ENCODE measurements at places on chromosomes 16 and 17. TPM values are rescaled to one million over a fixed set of nuclear protein-coding genes. Genes with fewer than 3 reads are reported as not detected.

DNA sequence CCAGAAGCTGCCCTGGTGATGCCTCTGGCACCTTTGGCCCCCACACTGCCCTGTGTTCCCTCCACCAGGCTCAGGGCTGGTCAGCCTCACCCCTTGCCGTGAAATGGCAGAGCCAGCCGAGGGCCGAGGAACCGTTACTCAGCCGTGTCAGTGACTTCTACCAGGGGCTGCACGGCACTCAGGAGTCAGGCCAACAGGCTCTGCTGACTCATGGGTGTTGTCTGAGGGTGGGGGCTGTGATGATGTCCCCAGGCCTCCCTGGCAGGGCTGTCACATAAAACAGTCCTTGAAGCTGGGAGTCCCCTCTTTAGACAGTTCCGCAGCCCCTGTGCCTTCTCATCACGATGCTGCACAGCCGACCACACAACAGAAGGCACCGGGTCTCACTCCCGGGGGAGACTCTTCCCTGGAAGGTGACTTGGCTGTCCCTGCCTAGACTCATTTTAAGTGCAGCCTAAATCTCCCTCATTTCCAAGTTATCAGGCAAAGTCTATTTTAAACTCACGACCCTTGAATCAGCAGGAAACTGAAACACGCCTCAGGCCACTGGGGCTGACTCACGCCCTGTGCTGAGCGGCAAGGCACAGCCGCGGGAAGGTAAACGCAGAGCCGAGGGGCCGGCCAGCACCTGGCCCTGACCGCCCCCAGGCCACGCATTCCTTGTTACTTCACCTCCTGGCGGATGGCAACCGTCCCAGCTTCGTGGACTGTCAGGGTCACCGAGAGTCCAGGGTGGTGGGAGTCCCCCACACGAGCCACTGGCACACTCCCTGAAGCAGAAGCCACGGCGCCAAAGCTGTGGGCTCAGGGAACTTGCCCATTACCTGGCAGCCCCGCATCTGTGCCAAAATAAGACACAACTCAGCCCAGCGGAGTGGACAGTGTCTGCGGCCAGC, 102.6 kb downstream of the ZNF778 start:
- no peak for DNase-seq

The RHBDF1 gene
- polyA plus RNA-seq = 94.2 TPM

The TP53TG3B gene
- polyA plus RNA-seq = not detected

- no peak for DNase-seq
Observed at GRCh38 chr17:10156599-10156947, 41.8 kb downstream of the GAS7 start.

- DNase-seq = no peak
Observed at GRCh38 chr17:81499601-81499970, 13.0 kb downstream of the ACTG1 start.

The CLDN7 gene
- 1.5 TPM for polyA plus RNA-seq

DNA sequence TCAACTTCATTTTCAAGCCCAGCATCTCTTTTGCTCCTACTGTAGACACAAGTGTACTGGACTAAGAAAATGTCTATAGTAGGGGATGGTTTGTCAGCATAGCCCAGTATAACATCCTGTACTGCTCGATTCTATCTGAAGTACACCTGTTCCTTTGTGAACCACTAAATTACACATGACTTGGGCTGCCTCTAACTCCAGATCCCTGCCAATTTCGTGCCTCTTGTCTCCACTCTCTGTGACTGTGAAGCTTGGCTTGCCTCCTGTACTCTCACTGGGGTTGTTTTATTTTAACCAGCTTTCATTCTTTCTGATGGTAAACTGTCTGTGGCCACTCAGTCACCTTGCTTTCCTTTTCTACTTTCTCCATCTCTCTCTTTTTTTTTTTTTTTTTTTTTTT, 24.5 kb downstream of the GFOD2 start:
- DNase-seq = no peak

DNA sequence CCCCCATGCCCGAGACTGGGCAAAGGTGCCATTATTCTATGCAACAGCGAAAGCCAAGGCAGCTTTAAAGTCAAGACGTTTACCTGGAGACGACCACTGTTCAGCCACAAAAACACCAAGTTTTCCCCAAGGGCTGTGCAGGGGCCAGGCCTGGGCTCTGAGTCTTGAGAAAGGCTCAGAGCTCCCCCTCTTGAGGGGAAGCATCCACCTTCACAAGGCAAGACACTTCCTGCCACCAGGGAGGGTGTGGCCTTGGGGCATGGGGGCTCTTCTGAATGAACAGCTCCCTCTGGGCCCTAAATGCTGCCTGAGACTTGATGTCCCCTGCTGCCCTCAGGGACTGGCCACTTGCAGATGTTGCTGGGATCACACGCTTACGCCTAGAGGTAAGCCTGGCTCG, 26.5 kb downstream of the PDIA2 start:
- DNase-seq = no peak

GRCh38 chr17:77488531-77489238, 347.9 kb downstream of the SEC14L1 start:
- no peak for DNase-seq

DNA sequence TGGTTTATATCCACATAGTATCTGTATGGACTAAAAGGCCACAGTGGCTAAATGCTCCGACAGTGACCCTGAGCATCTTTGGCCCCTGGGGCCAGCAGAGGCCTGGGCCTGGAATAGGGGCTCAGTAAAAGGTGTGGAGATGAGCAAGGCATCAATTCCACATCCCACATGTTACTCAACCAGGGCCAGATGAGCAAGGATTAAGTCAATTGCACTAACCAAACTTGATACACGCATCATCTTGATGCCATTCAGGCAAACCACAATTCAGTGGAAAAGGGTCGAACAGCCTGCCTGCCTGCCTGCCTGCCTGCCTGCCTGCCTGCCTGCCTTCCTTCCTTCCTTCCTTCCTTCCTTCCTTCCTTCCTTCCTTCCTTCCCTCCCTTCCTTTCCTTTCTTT, 53.5 kb upstream of the DNAJA2 start:
- DNase-seq = no peak

Measured in BJ (cell line).